ENCODE measurements at places on chromosomes 4 and X.

GRCh38 chrX:135516376-135516775 is 4.1 kb upstream of the INTS6L start:
- DNase-seq, result no peak

- no peak for DNase-seq
These were observed 209.3 kb downstream of the UGT8 start for GRCh38 chr4:114807759-114808404.

DNA sequence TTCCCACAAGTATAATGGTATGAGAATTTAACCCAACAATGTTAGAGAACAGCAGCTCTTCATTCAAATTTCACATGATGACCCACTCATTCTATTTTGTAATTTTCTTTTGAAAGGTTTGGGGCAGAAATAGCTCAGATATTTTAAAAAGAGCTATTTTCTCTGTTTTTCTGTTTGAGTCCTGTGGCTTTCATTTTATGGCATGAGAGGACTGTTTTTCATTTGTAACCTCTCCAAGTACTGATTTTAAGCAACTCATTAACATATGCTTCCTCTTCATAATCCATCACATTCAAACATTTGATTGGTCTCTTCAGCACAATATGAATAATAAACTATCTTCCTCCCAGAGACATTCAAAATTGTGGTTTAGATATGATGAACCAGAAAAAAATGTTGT is 129.0 kb upstream of the TEX13A start:
- DNase-seq, result no peak

GRCh38 chrX:17535229-17535628 is 160.2 kb downstream of the NHS start:
- DNase-seq, result no peak

DNA sequence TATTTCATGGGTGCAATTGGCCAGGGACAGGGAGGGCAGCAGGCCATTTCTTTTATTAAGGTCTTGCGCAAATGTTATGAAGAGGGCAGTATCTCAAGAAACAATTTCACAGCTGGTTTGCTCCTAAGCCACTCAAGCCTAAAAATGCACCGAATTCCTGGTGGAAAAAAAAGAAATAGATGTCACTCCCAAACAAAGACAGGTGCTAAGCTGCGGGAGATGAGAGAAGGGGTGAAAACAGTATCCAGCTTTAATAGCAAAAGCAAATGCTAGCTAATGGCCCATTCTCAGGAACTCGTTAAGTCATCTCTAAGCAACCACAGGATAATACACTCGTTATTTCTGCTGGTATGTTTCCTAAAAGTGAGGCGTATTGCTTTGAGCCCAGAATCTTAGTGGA is 116.4 kb downstream of the ARX start:
- no peak for DNase-seq

DNA sequence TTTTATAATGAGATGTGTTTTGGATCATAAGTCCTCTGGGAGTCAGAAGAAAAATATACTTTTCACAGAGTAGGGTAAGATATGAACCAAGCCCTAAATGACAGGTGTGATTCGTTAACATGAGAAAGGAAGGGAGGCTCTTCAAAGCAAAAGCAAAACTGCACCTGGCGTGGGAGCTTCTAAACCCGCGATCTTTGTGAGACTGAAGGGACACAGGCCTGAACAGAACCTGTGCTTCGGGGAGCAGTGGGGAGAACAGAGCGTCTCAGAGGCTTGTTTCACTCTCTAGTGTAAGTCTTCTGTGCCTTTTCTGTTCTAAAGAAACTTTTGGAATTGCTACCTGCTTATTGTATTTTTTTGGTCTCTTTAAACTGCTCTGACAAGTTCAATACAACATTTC is 30.2 kb upstream of the CYP4V2 start:
- DNase-seq, result peak; percentile 1

- no peak for DNase-seq
These were observed 99.1 kb downstream of the AFF1 start for GRCh38 chr4:87033902-87034301.

GRCh38 chrX:104696667-104697066 is 130.7 kb downstream of the IL1RAPL2 start:
- DNase-seq, result no peak

GRCh38 chr4:17103231-17103630 is 204.8 kb upstream of the LDB2 start:
- DNase-seq, result no peak

- DNase-seq, result no peak
These were observed 2.7 kb upstream of the MAP3K15 start for GRCh38 chrX:19517965-19518364.

- DNase-seq, result no peak
These were observed 253.5 kb downstream of the PCDH10 start for GRCh38 chr4:133402616-133403015.

DNA sequence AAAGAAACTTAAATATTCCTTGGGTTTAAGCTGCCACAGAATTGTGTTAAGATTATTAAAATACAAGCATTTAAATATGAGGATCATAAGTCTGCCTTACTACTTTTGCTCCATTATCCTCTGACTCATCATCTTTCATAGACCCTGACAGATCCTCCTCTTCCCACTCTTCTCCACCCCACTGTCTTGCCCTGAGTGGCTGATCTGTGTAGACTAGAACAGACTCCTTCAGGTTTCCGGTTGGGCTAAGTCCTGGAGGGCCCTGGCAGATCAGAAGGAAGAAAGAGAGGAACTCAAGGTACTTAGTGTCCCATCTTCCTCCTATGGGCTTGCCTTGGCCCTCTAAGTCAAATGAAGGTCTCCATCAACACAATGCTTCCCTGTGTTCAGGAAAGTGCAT is 30.7 kb downstream of the PALLD start:
- DNase-seq, result no peak

DNA sequence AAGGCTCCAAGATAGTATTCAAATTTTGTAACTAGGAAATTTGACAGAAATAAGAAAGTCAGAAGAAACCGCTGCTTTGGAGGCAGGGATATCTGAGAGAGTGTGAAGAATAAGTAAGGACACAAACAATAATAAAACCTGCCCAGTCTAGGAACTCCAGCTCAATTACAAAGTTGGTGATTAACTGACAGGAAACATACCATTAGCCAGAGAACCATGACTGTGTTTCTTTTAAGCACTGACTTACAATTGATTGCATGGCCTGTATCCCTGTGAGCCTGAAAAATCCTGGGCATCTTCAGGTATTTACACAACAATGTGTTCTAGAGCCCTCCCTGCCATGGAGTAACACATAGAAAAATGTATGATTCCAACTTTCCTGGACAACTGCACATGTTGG is 127.4 kb downstream of the GRIA3 start:
- no peak for DNase-seq

DNA sequence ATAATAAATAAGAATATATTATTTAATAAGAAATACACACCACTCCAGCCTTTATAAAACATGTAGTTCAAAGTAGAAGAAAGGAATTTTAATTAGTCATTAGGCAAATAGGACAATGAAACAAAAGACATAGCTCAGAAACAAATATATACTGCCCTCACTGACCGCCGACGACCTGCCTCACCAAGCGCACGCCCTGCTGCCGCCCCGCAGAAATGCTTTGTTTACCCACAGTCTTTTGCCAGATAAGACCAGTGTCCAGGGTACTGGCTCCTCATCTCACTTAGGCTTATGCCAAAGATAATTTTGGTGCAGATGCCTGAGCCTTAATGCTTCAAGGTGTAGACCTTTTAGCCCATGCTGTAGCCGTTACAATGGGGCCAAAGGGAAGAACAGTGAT is 199.5 kb downstream of the HHIP start:
- no peak for DNase-seq

DNA sequence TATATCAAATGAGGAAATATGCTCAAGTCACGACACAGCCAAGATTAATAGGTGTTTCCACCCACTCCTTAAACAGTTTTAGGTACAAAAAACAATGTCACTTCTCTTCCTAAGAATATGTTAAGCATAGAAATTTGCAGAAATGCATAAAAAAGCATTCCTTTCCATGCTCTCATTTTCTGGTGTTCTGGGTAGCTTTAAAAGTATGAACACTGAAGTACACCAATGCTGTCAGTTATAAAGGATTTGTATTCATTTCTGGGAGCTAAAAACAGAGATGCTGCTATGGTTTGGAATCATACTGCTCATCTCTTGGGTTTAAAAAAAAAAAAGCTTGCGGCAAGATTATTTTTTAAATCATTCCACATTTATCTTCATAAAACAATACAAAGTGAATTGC is 20.8 kb downstream of the SH3RF1 start:
- no peak for DNase-seq

DNA sequence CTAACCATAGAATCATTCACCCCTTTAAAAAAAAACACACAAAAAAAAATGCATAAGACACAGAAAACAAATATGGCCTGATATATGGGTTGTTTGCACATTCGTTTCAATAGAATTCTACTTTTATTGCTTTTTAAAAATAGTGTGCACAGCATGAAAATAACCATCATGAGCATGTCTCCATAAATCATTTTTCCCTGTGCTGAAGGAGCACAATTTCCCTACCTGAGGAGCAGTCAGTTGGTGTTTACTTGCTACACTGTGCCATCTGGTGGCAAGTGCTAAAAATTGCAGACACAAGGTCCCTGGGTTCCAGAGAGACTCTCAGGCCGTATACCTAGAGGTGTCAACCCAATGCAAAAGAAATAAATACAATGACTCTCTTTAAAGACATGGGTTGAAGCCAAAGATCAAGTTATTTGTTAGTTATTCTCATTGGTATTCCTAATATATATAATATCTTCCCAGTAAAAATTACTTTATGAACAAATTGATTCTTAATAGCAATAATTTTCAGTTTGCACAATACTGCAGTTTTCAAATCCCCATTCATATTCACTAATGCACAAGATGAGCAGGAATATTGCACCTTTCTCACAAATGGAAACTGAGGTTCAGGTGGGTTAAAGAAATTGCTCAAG is 551.4 kb downstream of the IQCM start:
- DNase-seq, result no peak

GRCh38 chr4:22903913-22904312 is 211.2 kb downstream of the GBA3 start:
- DNase-seq, result no peak

- no peak for DNase-seq
These were observed 683.8 kb upstream of the PABPC4L start for GRCh38 chr4:134885436-134885835.

- no peak for DNase-seq
These were observed 75.5 kb downstream of the ANXA10 start for GRCh38 chr4:168167714-168168284.

DNA sequence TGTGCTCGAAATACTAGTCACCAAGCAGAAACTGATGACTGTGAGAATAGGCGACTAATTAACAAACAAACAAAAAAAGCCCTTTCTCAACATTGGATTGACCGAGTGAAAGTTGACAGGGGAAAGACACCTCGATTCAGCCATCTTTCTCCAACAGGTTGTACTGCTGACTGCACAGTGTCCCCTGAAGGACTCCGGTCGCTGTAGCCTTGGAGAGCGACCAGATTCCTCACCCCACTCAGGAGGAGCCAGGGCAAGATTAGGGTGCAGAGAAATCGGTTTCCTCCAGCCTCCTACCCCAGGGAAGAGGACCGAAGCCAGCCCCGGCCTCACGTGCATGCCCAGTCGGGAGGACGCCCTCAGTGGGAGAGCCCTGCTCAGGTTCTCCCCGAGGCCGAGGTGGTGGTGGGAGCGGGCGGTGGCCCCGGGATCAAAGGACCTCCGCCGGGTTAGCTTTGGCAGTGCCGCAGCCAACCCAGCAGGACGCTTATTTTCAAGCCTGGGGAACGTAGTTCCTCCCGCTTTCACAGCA is 1.1 kb upstream of the RAP1GDS1 start:
- DNase-seq, result no peak

GRCh38 chrX:134933911-134934310 is 56.9 kb upstream of the SMIM10 start:
- DNase-seq, result no peak

DNA sequence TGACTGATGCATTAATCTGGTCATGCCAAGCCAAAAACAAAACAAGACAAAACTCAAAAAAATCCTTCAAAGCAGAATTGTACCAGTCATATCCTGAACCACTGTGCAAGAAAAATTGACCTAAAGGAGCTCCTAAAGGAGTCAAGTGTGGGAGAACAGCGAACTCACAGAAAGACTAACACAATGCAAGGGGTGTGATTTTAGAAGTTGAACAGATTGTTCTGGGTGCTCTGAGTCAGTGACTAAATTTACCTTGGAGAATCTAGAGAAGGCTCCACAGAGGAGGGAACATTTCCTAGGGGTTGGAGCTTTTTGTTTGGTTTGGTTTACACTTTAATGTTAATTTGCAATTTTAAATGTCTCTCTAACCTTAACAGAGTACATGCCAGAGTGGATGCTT is 48.9 kb upstream of the PHF8 start:
- no peak for DNase-seq

DNA sequence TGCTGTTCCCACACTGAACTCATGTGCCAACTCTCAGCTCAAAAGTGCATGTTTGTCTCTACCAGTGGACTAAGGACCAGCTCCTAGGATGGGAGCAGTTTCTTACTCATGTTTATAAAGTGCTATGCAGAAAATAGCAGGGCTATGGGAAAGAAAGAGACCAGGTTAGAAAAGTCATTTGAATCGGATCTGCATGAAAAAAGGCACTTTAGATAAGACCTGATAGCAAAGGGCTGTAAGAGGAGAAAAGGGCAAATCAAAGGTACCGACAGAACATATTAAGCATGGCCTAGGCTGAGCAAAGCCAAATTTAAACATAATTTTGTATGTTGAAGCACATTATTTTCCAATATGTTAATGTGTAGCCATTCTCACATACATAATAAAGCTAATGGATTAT is 362.3 kb upstream of the ZFP42 start:
- no peak for DNase-seq

- DNase-seq, result no peak
These were observed 157.9 kb downstream of the DHRSX start for GRCh38 chrX:2342874-2343273.

GRCh38 chrX:139850968-139851367 is 81.9 kb downstream of the ATP11C start:
- DNase-seq, result no peak

GRCh38 chr4:74671080-74671698 is 123.1 kb downstream of the BTC start:
- DNase-seq, result peak; percentile 1

DNA sequence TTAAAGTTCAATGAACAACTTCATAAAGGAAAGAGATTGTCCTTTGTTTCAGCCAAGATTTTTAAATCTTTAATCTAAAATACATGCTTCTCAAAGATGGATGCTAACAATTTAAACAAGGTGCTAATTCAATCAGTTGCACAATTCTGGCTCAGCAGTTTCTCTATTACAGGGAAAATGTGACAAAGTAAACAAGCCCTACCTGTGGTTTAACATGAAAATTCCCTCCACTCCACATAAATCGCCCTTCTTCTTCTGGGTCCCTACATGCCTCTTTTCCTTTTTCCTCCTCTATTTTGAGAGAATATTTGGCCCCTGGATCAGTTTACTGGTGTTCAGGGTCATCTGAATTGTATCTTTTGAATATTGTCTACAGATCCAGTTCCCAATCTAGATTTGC is 80.6 kb downstream of the FRYL start:
- no peak for DNase-seq

GRCh38 chr4:27218013-27218412 is 357.4 kb downstream of the STIM2 start:
- no peak for DNase-seq

DNA sequence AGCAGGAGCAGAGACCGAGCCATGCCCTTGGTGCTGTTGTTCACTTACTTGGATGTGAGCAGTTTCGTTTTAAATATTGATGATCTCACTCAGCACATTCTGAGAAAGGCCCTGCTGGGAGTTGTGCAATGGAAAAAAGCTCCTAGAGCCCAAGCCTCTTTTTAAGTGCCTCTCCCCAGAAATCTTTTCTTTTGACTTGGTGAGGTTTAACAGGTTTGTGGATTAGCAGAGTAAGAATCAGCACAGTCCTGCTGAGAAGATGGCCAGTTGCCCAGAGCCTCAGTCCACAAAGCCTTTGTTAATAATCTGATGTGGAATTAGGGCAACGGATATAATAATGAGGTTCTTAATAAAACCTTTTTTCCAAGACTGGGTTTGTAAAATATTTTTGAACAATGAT is 157.5 kb upstream of the ATP6AP2 start:
- no peak for DNase-seq

Measured in activated naive CD4-positive, alpha-beta T cell (primary cell).